ENCODE measurements at places on chromosomes 1 and 21. TPM values are rescaled to one million over a fixed set of nuclear protein-coding genes. Genes with fewer than 3 reads are reported as not detected.
A peak's percentile ranks its signal among the peaks of the same experiment; 100 is the strongest.

The TMEM39B gene
- total RNA-seq: 20.5 TPM

GRCh38 chr21:43337901-43338655 is 88.9 kb downstream of the SIK1 start:
- peak overlapping the region; percentile 48 for H3K27ac ChIP-seq
- H3K27me3 ChIP-seq: peaks cover 5% of the 10 kb centered on the region
- H3K36me3 ChIP-seq: peaks cover 6% of the 10 kb centered on the region

GRCh38 chr1:8926707-8927694 is 18.7 kb upstream of the CA6 start:
- H3K4me1 ChIP-seq: no peaks in the 10 kb centered on the region
- H3K36me3 ChIP-seq: no peaks in the 10 kb centered on the region
- DNase-seq: no peak

GRCh38 chr1:219209578-219209977 is 35.9 kb downstream of the LYPLAL1 start:
- no peak overlapping the region for H3K4me3 ChIP-seq
- H3K27me3 ChIP-seq: no peaks in the 10 kb centered on the region
- H3K27ac ChIP-seq: no peak overlapping the region
- H3K36me3 ChIP-seq: no peaks in the 10 kb centered on the region
- DNase-seq: no peak

DNA sequence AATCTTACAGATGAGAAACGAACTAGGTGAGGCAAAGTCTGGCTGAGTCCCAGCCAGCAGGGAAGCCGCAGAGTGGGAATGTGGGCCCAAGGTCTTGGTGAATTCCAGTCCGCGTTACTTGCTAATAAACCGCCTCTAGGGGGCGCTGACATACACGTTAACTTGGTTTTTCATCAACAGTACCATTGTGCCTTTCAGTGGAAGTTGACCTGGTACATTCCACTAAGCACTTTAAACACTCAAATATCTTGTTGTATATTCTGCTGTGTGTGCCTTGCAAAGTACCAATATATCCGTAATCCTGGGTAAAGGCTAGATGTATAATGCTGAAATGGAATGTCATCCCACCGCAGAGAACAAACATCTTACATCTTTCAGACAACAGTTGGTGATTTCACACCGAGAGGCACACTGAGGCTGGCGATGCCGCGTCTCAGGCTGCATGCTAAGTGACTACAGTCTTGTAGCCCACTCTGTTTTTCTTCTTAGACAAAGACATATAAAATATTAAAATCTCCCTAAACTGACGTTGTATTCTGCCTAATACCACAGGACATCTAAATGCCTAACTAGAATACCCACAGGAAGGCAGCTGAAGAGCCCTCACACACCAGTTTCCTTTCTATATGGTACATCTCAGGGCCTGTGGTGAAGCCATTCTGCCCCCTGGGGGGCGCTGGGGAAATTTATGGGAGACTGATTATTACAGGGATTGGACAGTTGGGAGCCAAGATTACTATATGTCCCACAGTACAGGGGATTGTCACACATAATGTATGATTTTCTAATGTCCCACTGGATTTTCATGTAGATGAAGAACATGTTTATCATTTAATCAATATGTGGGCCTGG is 49.2 kb upstream of the C1orf198 start:
- H3K4me3 ChIP-seq: no peak overlapping the region
- H3K27ac ChIP-seq: no peak overlapping the region
- DNase-seq: peak; percentile 69
- peaks cover 23% of the 10 kb centered on the region for H3K36me3 ChIP-seq

The CHRNB2 gene
- total RNA-seq: not detected

DNA sequence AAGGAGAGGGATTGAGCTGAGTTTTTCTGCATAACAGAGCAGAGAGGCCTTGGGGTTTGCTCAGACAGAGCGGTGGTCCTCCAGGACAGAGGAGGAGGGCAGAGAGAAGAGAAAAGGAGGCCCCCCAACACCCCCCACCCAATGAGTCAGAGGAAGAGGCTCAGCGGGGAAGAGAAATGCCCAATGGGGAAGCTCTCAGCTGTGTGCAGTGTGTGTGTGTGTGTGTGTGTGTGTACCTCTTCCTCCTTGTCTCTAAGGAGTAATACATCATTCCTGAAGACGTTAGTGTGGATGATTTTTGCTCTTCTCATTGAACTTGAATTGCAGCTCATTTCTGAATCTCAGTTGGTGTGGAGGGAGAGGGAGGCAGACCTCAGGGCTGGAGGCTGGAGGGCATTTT is 8.7 kb downstream of the TMPRSS3 start:
- peaks cover 11% of the 10 kb centered on the region for H3K4me1 ChIP-seq
- no peak overlapping the region for H3K27ac ChIP-seq
- peak overlapping the region; percentile 46 for H3K4me3 ChIP-seq
- peaks cover 5% of the 10 kb centered on the region for H3K27me3 ChIP-seq
- DNase-seq: no peak

The CXADR gene
- not detected for total RNA-seq

GRCh38 chr1:225919906-225920305 is 4.1 kb downstream of the PYCR2 start:
- DNase-seq: no peak
- no peak overlapping the region for H3K27ac ChIP-seq
- no peaks in the 10 kb centered on the region for H3K27me3 ChIP-seq
- peaks cover 9% of the 10 kb centered on the region for H3K36me3 ChIP-seq

- H3K36me3 ChIP-seq: no peaks in the 10 kb centered on the region
- no peaks in the 10 kb centered on the region for H3K4me1 ChIP-seq
- no peak for DNase-seq
- H3K27me3 ChIP-seq: peaks cover 7% of the 10 kb centered on the region
- no peak overlapping the region for H3K27ac ChIP-seq
- no peak overlapping the region for H3K4me3 ChIP-seq
Measured at GRCh38 chr1:175810305-175810704, 66.9 kb upstream of the TNR start.

The SPATA21 gene
- not detected for total RNA-seq

DNA sequence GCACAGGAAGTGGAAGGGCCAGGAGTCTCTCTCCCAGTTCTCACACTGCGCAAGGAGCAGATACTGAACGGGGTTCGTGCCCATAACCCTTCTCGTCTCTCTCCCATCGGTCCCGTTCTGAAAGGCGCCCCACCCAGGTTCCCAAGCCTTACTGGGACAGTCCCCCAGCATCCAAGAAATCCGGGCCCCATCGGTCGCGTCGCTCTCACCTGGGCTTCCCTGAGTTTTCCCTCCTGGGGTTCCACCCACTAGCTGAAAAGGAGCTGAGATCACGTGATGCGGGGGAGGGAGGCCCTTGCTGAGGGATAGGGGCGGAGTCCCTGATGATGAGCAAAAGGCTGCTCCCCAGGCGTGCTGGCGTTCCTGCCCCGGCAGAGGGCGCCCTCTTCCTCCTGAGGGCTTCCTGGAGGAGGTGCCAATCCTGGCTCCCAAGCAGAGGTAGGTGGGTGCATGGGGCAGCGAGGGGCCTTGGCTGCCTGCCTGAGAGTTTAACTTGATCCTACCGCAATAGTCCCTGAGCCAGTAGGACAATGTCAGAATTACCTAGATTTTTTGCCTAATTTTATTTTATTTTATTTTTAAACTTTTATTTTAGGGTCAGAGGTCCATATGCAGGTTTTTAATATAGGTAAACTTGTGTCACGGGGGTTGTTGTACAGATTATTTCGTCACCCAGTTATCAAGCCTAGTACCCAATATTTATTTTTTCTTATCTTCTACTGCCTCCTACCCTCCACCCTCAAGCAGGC is at the start of gene SPOCD1:
SPOCD1 (minus strand) TSS at position 271 of the 749 bp plus-strand sequence. CDS start 689 bp downstream, outside the sequence.
- H3K4me1 ChIP-seq: peaks cover 19% of the 10 kb centered on the region
- H3K4me3 ChIP-seq: no peak within 1 kb of the TSS
- H3K27ac ChIP-seq: peak within 1 kb of the TSS; percentile 62
- H3K27me3 ChIP-seq: no peaks in the 10 kb centered on the region
- H3K36me3 ChIP-seq: no peaks in the 10 kb centered on the region

GRCh38 chr21:18705971-18706370 is 302.4 kb upstream of the TMPRSS15 start:
- H3K27me3 ChIP-seq: no peaks in the 10 kb centered on the region
- no peaks in the 10 kb centered on the region for H3K4me1 ChIP-seq
- H3K36me3 ChIP-seq: no peaks in the 10 kb centered on the region
- DNase-seq: no peak
- H3K4me3 ChIP-seq: no peak overlapping the region

DNA sequence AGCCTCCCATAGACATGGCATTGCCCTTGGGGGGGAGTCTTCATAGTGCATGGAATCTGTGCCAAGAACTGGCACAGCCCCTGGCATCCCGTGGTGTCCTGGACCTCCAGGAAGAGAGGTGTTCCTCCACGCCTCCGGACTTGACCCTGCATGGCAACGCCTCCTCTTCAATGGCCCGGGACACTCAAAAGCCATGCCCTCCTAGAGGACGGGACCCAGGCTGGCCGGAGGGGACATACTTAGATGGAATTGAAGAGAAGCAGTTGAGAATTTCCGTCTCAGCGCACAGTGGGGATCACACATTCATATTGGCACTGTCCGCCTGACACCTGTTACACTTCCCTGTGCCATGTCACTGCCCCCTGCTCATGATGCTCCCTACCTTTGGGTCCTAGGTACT is 38.4 kb upstream of the TENT5C start:
- H3K4me1 ChIP-seq: peaks cover 10% of the 10 kb centered on the region
- no peaks in the 10 kb centered on the region for H3K36me3 ChIP-seq
- DNase-seq: no peak
- no peak overlapping the region for H3K27ac ChIP-seq

- H3K4me1 ChIP-seq: peaks cover 11% of the 10 kb centered on the region
- no peak overlapping the region for H3K27ac ChIP-seq
- H3K4me3 ChIP-seq: peak overlapping the region; percentile 49
- H3K36me3 ChIP-seq: no peaks in the 10 kb centered on the region
- no peak for DNase-seq
- H3K27me3 ChIP-seq: no peaks in the 10 kb centered on the region
Measured at GRCh38 chr1:3858231-3858981, 1.1 kb downstream of the DFFB start.

DNA sequence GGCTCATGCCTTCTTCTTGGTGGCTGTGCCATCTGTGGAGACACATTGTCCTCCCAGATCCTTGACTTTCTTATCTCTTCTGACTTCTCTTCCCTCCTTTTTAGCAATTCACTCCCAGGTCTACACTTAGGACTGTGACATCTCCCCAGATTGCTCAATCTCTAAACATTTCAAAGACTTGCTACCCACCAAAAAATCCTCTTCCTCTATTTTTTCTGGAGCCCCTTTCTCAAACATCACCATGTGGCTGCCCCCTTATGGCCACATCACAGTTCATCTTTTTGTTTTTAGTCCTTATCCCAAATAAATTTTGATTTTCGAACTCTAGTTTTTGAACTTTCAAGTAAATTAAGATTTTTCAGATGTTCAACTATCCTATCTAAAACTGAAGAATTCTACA is 148.6 kb upstream of the HOOK1 start:
- no peaks in the 10 kb centered on the region for H3K36me3 ChIP-seq
- H3K4me1 ChIP-seq: peaks cover 6% of the 10 kb centered on the region
- H3K4me3 ChIP-seq: no peak overlapping the region

The MEF2D gene
- 48.1 TPM for total RNA-seq

DNA sequence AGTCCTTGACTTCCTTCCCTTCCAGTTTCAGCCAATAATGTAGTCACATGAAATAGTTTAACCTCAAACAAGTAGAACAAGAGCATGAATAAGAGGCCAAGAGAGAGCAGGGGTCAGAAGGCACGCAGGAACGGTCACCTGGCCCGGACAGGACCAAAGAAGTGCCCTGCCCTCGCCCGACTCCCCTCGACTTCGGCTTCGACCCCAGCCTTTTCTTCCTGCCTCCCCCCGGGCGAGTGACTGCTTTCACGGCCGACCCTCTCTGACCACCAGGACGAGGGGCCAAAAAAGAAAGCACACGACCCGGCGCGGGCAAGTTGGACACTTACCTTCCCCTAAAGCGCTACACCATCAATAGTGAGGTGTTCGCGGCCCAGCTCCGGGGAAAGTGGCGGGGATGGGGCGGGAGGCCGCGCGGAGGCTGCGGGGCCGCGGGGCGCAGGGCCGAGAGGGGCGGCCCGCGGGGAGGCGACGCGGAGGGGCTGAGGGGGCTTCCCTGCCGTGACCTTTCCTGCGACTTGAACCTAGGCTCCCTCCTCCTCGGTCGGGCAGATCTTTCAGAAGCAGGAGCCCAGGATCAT is 519 bp downstream of the RERE start:
- no peaks in the 10 kb centered on the region for H3K36me3 ChIP-seq
- no peaks in the 10 kb centered on the region for H3K27me3 ChIP-seq
- peak overlapping the region; percentile 92 for H3K27ac ChIP-seq
- H3K4me1 ChIP-seq: peaks cover 46% of the 10 kb centered on the region
- H3K4me3 ChIP-seq: peak overlapping the region; percentile 89

The PLA2G2D gene
- total RNA-seq: not detected

The ZSWIM5 gene
- 1.0 TPM for total RNA-seq

DNA sequence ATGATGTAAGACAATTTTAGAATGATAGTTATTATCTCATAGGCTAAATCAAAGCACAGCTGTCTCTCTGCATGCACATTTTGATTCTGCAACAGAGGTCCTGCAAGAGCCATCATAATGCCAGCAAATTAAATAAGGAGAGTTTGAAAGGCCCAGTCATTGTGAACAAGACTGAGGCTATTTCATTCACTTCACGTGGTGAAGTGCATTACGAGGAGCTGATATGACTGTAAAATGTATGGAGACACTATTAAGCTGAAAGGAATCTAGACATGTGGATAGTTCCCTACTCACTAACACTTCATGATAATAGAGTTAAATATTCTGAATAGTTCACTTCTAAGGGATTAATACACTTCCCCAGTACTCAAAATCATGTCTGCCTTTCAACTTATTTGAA is 299.0 kb downstream of the SMYD3 start:
- H3K36me3 ChIP-seq: no peaks in the 10 kb centered on the region
- no peak overlapping the region for H3K4me3 ChIP-seq
- no peaks in the 10 kb centered on the region for H3K4me1 ChIP-seq
- no peaks in the 10 kb centered on the region for H3K27me3 ChIP-seq

GRCh38 chr21:46142582-46143473 is 12.6 kb downstream of the FTCD start:
- DNase-seq: no peak
- H3K27me3 ChIP-seq: no peaks in the 10 kb centered on the region
- H3K27ac ChIP-seq: no peak overlapping the region
- H3K4me3 ChIP-seq: no peak overlapping the region
- H3K36me3 ChIP-seq: no peaks in the 10 kb centered on the region
- H3K4me1 ChIP-seq: peaks cover 13% of the 10 kb centered on the region

The TNNT2 gene
- not detected for total RNA-seq

The DDOST gene
- total RNA-seq: 227 TPM

The SELE gene
- not detected for total RNA-seq

The PEAR1 gene
- total RNA-seq: not detected

- peaks cover 8% of the 10 kb centered on the region for H3K4me1 ChIP-seq
- H3K4me3 ChIP-seq: no peak overlapping the region
Measured at GRCh38 chr1:2501041-2501819, 25.1 kb downstream of the PLCH2 start.

DNA sequence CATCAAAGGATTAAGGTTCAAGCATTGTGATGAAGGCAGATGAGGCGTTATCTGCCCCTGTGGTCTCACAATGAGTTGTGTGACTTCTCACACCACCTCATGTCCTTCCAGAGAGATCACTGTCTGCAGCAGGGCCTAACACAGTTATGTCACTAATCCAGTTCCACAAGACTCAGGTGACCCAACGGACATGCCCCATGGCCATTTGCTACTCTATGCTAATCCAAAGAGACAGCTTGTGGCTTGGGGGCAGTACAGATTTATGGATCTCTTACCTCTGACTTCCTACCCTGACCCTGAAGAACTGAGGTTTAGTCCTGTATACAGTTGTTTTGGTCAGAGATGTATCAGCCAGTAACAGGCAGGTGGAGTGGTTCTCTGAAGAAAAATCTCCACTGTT is 147.1 kb downstream of the GLUL start:
- H3K4me1 ChIP-seq: no peaks in the 10 kb centered on the region
- no peak overlapping the region for H3K27ac ChIP-seq
- H3K4me3 ChIP-seq: no peak overlapping the region
- no peak for DNase-seq

- H3K4me1 ChIP-seq: no peaks in the 10 kb centered on the region
- no peak overlapping the region for H3K27ac ChIP-seq
- DNase-seq: no peak
- peaks cover 11% of the 10 kb centered on the region for H3K27me3 ChIP-seq
- peaks cover 6% of the 10 kb centered on the region for H3K36me3 ChIP-seq
Measured at GRCh38 chr1:13663969-13664368, 36.0 kb upstream of the PRDM2 start.

Data from natural killer cell treated with Interleukin-12 subunit alpha and Interleukin-12 subunit beta and Interleukin-15 and Interleukin-18, amount 100 ng/mL, for 72 hours (primary cell).